Activated CD4-positive, alpha-beta memory T cell treated with anti-CD3 and anti-CD28 coated beads for 36 hours (primary cell): ENCODE measurements at places on chromosomes 3 and 15. TPM values are rescaled to one million over a fixed set of nuclear protein-coding genes. Genes with fewer than 3 reads are reported as not detected.
A peak's percentile ranks its signal among the peaks of the same experiment; 100 is the strongest.

DNA sequence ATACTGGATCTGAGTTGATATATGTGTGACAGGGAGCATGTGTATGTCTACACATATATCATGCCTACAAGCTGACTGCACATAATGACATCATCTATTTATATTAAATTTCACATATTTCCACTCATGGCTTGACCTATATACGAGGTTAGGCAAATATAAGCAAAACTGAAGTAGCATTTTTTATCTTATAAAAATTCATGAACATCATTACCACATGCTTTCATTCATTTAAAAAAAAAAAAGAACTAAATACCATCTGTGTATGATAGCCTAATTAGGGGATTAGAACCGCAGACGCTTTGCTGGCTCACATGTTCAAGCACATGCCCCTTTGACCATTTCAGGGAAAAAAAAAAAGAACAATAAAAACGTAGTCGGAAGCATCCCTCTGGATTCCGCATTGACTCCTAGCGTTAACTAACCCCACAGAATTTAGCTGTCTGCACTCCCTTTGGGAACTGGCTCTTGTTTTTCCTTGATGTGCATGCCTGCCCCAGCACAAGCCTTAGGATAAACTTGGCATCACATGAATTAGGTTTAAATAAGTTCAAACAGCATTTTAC, 888.4 kb downstream of the ROBO1 start:
- DNase-seq = no peak

DNA sequence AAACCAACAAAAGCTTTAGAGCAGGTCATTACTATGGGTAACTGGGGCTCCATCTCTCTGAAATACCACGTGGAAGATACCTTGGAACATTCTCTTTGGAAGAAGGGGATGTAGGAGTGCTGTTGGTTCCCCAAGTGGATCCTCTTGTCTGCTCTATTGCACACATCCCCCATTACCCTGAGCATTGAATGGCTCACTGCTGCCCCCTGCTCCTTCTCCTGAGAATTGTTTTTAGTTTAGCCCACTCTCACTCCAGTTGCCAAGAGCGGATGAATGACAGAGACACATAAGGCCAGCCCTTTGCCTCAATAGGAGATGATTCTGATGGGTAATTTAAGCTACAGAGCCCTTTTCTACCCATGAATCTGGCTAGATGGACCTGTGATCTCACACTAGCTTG, 135.6 kb upstream of the SUCLG2 start:
- peak; percentile 73 for DNase-seq

- no peak for DNase-seq
Measured at GRCh38 chr15:89533861-89534544, 37.6 kb upstream of the RHCG start.

SEMA6D gene
- total RNA-seq = not detected

DNA sequence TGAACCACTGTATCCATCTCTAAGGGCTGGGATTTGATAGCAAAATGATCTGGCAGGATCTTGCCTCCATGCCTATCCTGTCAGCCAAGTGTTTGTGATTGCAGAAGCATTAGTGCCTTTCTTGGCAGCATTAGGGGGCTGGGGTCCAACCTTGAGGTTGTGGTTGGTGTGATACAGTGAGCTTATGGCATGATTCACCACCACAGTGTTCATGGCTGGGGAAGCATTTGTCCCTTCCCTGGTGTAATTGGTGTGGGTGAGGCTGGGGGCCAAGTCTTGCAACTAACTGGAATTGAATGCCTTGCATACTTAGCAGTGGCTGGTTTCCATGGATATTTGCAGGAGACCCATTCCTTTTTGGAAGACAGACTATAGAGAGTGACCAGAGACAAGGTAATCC, 271.0 kb upstream of the TBL1XR1 start:
- DNase-seq = no peak

GRCh38 chr3:129927072-129927471, 33.6 kb upstream of the TMCC1 start:
- DNase-seq = no peak

GRCh38 chr3:128714887-128715491, 11.0 kb upstream of the RAB7A start:
- DNase-seq = peak; percentile 60

DNA sequence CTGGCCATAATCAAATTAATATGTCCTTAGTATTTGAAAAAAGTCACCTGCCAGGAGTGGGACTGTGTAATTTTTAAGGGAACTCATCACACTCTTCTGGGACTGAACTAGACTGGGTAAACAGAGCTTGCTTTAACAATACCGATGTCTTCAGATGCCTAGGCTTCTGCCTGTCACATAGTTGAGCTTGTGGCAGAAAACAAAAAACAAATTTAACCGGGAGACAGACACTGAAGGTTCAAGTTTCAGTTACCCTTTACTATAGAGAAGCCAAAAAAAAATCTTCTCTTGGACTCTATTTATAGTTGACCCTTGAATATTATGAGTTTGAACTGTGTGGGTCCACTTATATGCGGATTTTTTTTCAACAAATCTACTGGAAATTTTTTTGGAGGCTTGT, 10.8 kb downstream of the PPP1R2 start:
- no peak for DNase-seq

DNA sequence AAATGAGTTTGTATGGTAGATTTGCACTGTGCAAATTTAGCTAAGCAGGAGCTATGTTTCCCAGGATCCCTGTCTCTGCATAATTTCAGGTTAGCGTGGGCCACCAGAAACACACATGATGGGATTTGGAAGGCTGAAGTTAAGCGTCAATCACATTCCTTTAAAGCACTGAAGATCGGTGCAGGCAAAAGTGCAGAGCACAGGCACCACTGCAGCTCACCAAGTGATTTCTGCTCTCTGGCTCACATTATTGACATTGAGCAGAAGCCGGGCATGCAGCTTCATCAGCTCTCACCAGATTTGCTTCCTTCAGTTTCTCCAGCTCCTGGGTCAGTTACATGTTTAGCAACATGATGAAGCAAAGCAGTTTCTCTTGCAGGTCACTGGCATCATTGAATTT, 256.4 kb upstream of the TGFBR2 start:
- no peak for DNase-seq

- peak; percentile 32 for DNase-seq
Measured at GRCh38 chr3:43013743-43014155, 34.6 kb downstream of the GASK1A start.

INKA1 gene
- total RNA-seq = 1.2 TPM

DNA sequence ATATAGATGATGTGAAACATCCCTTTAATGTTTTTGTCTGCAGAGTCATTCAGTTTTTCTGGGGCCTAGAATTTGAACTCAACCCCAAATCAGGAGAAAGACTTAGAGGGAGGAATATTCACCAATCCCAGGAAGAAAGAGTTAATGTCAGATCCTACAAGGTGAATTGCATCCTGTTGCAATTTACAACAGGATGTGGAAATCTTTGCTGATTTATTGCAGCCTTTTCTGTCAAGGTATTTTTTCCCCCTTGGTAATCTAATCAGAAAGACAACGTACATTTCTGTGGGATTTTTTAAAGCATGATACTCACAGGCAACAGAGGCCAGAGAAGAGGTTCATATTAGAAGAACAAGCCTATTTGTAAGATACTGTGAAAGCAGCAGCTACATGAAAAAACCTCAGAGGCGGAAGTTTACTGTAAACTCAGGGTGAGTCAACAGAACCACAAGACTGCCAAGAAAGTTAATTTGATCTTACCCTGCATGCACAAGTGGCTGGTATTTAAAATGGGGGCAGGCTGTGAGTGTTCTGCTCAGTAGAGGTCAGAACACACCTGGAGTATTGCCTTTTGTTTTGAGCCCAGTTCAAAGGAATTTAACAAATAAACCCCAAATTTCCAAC, 531.9 kb downstream of the AGBL1 start:
- peak; percentile 27 for DNase-seq

DNA sequence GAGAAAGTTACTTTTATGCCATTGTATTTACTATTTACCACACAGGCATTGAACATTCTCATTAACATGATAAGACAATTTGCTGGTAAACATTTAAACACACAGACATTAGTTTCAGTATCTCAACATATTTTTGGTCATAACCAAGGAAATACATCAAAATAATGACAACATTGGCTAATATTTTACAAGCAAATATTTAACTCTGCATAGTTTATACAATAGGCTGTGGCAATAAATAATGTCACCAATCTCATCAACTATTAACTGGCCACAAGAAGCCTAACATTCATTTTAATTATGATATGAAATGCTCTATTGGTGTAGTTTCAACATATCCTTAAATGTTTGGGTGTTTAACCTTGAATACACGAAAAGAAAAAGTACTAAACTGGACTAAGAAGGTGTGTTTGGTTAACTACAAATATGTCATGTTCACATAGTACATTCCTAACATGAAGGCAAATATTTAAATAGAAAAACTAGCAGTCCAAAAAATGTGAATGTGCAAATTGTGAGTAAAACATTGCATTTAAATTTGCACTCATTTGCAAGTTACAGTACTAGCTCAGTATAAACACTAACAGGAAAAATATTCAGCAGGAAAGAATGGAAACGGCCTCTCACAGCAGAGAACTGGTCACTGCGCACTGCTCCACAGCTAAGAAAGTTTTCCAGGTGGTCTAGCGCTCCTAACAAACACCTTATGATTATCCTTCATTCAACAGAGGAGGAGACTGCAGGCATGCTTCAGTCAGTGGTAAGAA, 106.6 kb downstream of the GLDN start:
- no peak for DNase-seq

TRIM42 gene
- total RNA-seq = not detected

NRG4 gene
- total RNA-seq = not detected

DNA sequence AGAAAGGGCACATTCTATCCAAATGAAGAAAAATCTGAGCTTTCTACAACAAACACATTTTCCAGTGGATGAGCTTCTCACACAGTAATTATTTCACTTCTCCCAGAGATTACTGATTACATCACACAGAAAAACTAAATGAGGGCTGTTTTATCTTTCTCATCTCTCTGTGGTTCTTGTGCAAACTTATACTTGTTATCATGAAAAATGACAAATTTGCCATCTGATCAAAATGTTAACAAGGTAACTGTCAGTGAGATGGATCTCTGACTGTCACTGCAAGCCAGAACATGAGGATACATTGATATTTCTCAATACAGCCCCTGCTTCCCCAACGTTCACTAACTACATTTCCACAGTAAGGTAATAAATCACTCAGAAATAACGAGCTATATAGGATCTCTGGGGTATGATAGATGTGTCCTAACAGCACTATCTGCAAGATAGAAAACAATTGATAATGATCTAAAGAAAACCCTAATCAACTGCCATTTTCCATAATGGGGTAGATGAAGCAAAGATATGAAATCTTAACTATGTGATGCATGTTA, 829.3 kb upstream of the CFAP20DC start:
- no peak for DNase-seq

SYNPR gene
- not detected for total RNA-seq

DNA sequence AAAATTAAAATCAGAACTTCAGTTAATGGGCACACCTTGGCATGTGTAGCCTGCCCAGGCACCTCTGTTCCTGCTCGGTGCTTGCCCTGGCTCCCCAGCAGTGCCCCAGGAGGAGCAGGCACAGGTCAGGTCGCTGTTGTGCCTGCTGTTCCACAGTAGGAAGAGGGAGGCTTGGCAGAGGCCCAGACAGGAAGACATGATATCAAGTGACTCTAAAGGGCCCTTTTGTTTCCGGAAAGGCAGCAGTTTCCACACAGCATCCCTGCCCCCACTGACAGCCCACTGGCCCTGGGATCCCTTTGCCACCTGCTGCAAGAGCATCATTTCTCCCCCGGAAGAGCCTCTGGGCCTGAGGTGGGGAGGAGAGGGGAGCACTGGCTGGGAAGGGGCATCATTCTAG, 40.5 kb upstream of the HES1 start:
- no peak for DNase-seq

GRCh38 chr3:193788189-193788991, 195.4 kb downstream of the OPA1 start:
- peak; percentile 35 for DNase-seq

DNA sequence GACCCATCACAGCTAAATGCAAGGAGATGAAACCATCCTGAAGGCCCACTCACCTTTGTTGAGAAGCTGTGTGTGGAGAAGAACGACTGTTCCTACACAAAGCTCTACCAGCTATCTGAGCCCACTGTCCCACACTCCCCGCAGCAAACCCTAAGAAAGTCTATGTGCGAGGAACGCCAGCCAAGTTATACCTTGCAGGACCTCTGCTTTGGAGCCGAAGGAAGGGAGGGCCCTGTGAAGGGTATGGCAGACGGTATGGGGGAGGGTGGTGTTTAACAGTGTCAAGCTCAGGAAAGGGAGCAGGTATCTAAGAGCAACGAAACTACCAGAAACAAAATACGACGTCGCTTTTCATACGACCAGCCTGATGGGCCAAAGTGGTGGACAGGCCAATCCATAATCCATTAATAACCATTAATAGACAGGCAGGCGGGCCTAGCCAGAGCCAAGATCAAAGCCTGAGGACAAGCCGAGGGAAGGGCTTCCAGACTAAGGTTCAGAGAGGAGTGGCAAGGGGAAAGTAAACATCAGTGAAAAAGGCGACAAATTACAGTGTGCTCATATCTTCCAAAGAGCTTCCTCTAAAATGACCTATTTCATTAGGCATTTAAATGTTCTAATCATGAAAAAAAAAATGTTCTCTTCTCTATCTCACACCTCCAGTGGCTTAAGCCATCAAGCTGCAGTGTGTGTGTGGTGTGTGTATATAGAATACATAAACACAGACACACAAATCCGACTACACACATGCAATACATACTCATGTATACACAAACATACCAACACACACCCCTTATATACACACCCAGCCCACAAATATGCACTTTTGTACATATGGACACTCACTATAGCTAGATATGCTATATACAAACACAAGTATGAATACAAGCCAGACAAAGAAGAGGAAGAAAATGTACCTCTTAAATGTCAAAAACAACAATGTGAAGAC, 43.9 kb downstream of the PTPN23 start:
- DNase-seq = no peak

TRANK1 gene
- 17.1 TPM for total RNA-seq

CCRL2 gene
- 1.3 TPM for total RNA-seq

GRCh38 chr3:58965865-58966264, 84.0 kb downstream of the CFAP20DC start:
- DNase-seq = no peak

GORASP1 gene
- 32.7 TPM for total RNA-seq

ASB14 gene
- not detected for total RNA-seq

- DNase-seq = no peak
Measured at GRCh38 chr15:89855948-89856347, 37.8 kb downstream of the AP3S2 start.

- no peak for DNase-seq
Measured at GRCh38 chr3:54356261-54357045, 234.1 kb downstream of the CACNA2D3 start.

DNA sequence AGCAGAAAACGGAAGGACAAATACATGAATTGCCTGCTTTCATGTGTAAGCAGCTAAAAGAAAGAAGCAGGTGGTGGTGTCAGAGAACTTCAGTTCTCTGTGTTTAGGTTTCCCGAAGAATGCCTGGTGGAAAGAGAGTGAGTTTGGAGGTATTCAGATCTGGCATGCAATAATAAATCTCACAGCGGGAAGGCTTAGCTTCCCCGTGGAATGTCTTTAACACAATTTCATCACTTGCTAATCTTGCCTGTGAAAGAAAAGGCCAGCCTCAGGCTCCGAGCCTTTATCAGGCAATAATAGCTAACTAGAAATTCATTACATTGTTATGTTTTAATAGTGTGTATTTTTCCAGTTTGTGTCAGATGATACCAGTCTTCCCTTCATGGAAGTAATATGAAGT, 220.3 kb downstream of the PDZRN3 start:
- no peak for DNase-seq

GRCh38 chr15:59104602-59104911, 389 bp upstream of the CCNB2 start:
- DNase-seq = no peak

GRCh38 chr15:39904115-39904514, 16.0 kb downstream of the GPR176 start:
- no peak for DNase-seq

GRCh38 chr3:187041362-187042307, 97.7 kb downstream of the RPL39L start:
- peak; percentile 70 for DNase-seq
